ENCODE measurements at places on chromosomes 6 and 20.
A peak's percentile ranks its signal among the peaks of the same experiment; 100 is the strongest.

GRCh38 chr20:18749528-18749927 lies 64.1 kb upstream of the SCP2D1 start:
- DNase-seq, result no peak

DNA sequence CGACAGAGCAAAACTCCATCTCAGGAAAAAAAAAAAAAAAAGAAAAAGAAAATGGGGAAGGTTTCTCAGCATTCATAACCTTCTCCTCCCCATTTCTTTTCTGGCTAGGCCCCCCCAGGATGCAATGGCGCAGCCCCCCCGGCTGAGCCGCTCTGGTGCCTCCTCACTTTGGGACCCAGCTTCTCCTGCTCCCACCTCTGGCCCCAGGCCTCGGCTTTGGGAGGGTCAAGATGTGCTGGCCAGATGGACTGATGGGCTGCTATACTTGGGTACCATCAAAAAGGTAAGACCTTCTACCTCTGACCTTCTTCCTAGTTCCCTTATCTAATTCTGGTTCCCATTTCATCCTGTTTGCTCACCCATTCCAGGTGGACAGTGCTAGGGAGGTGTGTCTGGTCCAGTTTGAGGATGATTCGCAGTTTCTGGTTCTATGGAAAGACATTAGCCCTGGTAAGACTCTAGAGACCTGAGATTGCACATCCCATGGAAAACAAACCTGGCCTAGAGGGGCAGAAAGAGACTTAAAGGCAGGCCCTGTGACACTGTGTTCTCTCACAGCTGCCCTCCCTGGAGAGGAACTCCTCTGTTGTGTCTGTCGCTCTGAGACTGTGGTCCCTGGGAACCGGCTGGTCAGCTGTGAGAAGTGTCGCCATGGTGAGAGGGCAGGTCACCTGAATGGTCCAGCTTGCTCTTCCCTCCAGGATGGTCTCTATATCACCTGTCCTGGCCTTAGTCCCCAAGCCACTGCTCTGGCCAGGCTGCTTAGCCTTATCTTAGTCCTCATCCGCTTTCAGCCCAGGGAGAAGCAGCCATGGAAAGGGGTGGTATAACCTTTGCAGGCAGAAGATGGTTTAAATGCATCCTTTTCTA lies 1.6 kb downstream of the PHF1 start:
- no peak for DNase-seq

GRCh38 chr6:80566361-80566760 lies 459.9 kb downstream of the BCKDHB start:
- no peak for DNase-seq

DNA sequence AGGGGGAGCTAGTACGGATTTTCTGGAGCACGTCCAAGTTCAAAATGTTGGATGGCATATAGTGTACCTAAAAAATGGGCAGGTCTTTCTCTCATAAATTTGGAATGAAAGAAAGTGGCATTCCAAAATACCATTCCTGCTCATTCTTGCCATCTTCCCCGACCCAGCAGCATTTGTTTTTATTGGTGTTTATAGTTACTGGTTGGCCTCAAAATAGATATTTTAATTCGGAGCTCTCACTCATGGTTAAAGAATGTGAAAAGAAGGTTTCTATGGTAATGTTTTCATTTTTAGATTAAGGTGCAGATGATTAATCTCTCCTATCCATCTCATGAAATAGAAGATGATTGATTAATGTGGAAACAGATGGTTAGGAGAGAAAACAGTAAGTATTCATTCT lies 204.5 kb downstream of the HIVEP2 start:
- DNase-seq, result no peak

DNA sequence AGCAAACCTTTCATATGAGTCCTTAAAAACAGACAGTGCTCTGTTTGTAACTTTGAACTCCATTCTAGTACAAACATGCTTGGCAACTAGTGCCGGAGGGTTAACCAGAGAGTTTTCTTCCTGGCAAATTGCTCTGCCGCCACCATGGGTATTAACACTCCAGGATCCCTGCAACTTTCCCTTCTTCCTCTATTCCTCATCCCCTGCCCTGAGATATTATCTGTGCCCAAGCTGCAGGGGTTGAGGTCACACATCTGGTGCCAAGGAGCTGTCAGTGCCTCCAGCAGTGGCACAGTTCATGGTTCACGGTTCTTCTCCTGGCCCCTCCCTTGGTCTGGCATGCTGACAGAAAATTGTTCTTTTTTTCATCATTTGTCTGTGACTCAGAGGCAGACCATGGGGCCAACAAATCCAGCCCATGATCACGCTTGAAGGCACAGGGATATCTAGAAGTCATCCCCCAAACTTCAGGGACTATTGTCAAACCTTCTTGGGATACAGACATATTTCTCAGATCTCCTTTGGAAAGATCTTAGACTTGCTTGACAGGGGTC lies 77.5 kb downstream of the ATXN1 start:
- no peak for DNase-seq

DNA sequence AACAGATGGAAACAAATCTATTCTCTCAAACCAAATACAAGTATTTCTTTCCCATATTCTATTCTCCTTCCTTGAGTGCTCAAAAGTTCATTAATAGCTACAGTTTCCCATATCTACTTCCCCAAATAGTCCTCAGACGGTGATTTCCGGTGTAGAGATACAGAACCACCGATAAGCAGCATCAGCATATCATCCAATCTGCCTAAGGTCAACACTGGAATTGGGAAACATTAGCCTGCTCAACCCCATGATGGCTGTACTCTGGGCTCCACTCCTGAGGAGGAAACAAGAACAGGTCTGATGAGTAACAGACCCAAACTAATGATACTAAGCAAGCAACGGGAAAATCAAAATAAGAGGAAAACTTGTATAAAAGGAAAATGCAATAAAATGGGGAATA lies 115.6 kb downstream of the EPB41L2 start:
- no peak for DNase-seq

DNA sequence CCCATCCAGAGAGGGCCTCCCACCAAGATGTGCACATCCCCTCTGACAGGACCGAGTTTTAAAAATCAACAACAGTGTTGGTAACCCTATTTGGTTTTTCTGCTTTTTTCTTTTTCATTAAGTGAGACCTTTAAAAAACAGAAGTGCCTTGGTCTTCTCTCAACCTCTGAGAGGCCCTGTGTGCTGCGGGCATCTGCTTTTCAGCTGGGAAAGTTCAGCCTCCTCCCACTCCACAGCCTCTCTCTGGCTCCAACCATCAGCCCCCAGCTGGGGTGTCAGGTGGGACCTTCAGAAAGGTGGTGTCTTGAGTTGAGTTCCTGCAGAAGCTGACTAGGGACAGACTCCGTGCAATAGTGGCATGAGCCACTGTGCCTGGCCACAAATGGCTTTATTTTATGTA lies 64.6 kb upstream of the ZMYND8 start:
- no peak for DNase-seq

DNA sequence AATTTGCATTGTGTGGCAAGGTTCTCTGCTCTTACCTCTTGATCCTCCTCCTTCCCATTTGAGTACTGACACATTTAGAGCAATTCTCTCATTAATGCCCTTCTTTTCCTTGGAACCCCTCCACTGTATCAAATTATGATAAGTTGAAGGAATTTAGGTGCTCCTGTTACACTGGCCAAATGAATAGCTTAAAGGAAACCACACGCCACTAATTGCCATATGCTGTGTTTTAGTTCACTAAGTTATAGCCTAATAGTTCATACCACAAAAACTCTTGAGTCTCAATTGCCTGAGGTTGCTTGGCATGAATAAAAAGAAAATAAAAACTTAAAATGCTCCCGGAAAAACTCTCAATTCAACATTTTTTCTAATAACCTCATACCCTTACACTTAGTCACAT lies 1239.3 kb downstream of the EPHA7 start:
- no peak for DNase-seq

DNA sequence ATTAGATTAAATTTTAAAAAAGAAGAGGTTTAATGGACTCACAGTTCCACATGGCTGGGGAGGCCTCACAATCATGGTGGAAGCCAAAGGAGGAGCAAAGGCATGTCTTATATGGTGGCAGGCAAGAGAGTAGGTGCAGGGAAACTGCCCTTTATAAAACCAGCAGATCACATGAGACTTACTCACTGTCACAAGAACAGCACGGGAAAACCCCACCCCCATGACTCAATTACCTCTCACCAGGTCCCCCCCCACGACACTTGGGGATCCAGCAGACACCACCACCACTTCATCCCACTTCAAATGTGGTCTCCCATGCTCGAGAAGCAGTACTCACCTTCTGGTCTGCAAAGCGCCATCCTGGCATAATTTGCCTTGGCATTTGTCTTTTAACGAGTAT lies 24.6 kb downstream of the MTFR2 start:
- no peak for DNase-seq

- no peak for DNase-seq
These were observed 398.3 kb downstream of the C6orf118 start for GRCh38 chr6:164911151-164911550.

GRCh38 chr20:21235484-21236445 lies 67.4 kb upstream of the XRN2 start:
- peak; percentile 39 for DNase-seq

DNA sequence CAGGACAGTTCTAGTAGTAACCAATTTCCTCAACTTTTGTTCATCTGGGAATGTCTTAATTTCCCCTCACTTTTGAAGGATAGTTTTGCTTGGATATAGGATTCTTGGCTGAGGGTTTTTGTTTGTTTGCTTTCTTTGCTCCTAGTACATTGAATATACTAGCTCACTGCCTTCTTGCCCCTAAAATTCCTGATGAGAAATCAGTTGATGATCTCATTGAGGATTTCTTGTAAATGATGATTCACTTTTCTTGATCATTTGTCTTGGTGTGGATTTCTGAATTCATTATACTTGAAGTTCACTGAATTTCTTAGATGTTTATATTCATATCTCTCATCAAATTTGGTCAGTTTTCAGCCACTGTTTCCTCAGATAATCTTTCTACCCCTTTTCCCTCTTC lies 49.1 kb upstream of the PRDM1 start:
- DNase-seq, result no peak

DNA sequence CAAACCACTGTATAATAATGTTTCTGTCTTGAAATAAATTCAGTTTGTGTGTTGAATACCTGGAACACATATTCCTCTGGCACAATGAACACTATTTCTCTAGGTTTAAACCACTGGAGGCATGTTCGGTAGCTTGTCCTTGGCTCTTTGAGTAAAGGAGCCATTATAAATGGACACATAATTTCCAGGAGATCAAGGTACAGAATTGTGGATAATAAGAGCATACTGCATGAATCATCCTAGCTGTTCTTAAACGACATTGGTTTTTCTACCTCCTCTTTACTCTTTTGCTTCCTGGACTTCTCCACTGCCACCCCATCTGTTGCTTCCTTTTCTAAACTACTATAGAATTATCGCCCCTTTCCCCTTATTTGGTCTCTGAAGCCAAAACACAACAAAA lies 1.2 kb downstream of the CENPW start:
- DNase-seq, result no peak

- no peak for DNase-seq
These were observed 202.2 kb upstream of the PRND start for GRCh38 chr20:4519534-4519933.

- DNase-seq, result no peak
These were observed 90.9 kb downstream of the FOXO3 start for GRCh38 chr6:108651340-108652227.

DNA sequence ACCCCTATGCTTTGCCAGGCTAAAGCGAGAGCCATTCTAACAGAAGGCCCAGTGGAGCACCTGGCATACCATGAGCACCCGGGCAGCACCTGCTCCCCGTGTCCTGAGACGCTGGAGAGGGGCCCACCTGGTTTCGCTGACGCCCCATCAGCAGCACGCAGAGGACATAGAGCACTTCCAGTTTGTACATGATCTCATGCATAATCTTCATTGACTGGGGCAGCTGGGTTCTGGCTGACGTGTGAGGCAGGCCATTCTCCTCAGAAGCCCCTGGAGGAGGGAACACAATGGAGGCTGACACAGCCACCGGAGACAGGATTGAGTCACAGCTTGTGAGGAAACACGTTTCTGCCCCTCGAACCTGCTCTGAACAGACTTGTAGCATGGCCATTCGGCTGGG lies 65.4 kb downstream of the MYH7B start:
- no peak for DNase-seq
